ENCODE measurements at places on chromosomes 11 and 22.
A peak's percentile ranks its signal among the peaks of the same experiment; 100 is the strongest.

GRCh38 chr11:24324211-24324610 lies 172.6 kb upstream of the LUZP2 start:
- DNase-seq = no peak

DNA sequence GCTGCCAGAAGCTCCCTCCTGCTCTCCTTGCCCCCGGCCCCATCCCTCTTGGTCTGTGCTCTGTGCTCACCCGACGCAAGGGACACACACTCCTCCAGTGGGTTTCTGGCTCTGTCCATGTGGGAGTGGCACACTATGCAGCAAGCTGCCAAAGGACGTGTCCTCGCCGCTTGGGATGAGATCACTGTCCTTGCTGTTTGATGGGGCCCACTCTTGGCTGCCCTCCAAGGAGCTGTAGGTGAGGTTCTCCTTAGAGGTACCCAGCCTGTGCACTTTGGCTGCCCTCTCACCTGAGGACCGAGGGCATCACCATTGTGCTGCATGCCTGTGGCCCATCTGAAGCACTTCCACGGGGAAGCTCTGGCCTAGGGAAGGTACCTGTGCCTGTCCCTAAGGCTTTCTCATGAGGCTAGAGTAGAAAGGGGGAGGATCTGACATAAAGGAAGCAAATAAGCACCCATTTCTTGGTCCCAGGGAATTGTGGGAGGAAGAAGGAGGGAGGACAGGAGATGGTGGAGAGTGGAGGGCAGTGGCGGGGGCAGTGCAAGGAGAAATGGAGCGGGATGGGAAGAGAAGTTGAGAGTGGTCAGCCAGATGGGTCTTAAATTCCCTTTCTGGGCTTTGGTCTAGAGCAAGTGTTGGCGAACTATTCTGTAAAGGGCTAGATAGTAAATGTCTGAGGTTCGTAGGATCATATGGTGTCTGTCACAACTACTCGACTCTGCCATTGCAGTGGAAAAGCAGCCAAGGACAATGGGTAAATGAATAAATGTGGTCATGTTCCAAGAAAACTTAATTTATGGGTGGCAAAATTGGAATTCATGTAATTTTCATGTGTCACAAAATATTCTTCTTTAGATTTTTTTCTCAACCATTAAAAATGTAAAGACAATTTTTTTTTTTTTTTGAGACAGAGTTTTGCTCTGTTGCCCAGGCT lies 47.0 kb upstream of the AMPD3 start:
- DNase-seq = no peak

DNA sequence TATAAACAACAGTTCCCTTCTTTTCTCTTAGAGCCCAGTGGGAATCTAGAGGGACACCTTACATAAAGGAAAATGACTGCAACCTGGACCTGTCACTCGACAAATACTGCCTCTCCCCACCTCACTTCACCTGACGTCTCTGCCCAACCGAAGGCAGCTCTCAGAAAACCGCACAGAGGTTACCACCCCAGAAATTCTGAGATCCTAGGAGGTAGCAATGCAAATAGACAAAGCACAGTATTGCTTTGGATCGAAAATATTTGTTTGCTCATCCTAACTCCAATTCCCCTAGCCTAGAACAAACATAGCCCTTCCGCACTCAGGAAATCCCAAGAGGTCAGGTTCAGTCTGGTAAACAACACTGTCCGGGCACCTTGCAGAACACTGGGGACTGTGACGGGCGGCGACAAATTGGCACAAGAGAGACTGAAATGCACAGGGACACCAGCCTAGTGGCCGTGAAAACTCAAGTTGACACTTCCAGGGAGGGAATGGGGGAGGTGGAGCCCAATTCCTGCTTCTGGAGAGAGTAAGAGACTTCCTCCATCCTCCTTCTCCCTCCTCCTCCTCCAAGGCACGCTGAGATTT lies 420 bp upstream of the TRIM44 start:
- DNase-seq = peak; percentile 7

DNA sequence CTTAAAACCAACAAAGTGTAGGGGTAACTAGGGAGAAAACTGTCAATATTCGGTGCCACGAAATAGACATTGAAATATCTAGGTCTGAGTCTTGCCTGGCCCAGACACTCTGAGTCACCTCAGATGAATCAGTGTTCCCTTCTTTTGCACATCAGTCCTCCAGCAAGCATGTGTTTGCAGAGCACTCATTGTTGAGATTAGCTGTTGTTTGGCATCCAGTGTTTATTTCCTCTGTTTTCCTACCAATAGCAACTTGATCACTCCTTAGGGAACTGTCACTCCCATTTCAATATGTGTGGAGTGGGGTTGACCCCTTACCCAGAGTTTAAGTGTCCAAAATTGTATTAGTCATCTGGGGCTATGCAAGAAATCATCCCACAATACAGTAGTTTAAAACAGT lies 4.7 kb upstream of the ASCC2 start:
- DNase-seq = no peak

- no peak for DNase-seq
Measured at GRCh38 chr11:63240791-63241379, 2.5 kb downstream of the SLC22A25 start.

DNA sequence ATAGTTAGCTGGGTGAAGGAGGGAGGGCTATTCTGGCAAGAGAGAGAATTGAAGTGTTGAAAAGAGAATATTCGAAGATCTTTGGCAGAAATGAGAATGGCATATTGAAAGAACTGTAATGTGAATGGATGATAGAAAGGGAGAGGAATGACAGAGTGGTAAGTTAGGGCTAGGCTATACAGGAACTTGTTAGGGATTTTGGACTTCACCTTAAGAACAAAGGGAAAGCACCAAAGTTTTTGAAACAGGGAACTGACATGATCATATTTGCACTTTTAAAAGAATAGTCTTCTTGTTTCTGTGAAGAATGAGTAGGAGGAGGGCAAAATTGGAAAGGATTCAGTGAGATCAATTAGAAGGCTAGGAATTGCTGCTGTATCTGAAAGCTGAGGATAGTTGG lies 119.3 kb downstream of the METTL15 start:
- DNase-seq = no peak

- no peak for DNase-seq
Measured at GRCh38 chr11:14070896-14071295, 108.4 kb downstream of the SPON1 start.

DNA sequence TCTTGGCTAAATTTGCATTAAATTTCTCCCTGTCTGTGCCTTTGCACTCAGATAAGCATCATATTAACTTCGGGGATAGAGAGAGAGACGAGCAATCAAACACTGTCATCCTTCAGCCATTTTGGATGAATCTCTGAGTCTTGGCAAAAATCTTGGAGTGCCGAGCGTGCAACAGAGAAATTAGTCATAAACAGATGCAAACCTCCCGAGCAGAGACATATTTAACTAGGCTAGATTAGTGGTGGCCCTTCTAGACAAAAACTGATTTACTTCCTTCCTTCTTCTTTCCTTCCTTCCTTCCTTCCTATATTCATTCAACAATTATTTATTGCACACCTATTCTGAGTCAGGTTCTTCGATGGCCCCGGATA lies 114.4 kb upstream of the BLID start:
- no peak for DNase-seq

- no peak for DNase-seq
Measured at GRCh38 chr11:71263386-71263785, 11.0 kb upstream of the SHANK2 start.

- DNase-seq = no peak
Measured at GRCh38 chr11:121591405-121592033, 138.8 kb upstream of the SORL1-AS1 start.

DNA sequence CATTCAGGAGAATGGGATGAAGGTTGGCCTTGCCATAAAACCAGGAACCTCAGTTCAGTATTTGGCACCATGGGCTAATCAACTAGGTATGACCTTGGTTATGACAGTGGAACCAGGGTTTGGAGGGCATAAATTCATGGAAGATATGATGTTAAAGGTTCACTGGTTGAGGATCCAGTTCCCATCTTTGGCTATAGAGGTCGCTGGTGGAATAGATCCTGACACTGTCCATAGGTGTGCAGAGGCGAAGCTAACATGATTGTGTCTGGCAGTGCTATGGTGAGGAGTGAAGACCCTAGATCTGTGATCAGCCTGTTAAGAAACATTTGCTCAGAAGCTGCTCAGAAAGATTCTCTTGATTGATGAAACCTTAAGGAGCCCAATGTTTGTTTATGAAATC lies 5.7 kb downstream of the NF2 start:
- DNase-seq = no peak

DNA sequence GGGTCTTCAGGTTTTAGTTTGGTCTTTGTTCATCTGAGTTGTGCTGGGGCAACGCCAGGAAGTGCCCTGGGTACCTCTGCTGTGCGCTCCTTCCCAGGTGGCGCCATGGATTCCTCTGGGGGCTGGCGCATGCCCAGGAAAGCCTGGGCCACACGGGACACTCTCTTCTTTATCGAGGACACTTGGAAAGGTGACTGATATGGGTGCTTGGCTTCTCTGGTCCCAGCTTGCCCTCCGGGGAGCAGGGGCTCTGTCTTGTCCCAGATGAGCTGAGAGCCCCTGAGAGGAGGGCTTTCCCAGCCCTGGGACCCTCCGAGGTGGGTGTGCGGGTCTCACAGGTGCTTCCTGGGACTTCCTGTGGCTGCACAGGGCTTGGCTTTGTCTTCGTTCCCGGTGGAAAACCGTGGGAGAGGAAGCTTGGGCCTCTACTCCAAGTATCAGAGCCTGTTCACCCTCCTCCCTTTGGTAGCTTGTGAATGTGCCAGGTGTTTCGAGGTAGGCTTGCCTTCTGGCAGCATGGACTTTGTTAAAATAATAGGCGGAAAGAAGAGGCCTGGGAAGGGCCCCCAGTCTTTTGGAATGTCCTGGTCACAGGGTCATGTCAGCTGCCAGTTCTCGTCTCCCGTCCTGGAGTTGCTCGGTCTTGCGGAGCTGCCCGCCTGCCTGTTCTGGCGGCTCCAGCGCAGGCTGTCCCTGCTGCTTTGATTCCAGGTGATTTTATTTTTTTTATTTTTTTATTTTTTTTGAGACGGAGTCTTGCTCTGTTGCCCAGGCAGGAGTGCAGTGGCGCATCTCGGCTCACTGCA lies 10.1 kb upstream of the NEAT1 start:
- DNase-seq = no peak

- no peak for DNase-seq
Measured at GRCh38 chr11:116990061-116990473, 108.2 kb downstream of the SIK3 start.

DNA sequence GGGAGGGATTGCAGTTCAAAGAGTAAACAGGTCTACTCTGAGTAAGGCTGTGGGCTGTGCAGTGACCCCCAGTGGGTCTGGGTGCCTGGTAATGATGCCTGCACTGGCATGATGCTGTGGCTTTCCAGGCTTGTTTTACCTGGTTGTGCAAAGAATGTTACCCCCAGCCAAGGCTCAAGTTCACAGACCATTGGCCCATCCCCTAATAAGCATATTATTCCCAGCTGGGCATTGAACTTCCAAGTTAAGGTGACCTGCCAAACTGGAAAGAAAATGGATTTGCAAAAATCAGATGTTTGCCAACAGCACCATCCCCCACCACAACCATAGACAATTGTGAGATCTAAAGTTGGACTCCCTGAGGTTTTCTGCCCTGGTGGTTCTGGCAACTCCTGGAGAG lies 7.9 kb upstream of the EHF start:
- no peak for DNase-seq

- DNase-seq = no peak
Measured at GRCh38 chr11:83235825-83236224, 42.3 kb downstream of the ANKRD42 start.

- DNase-seq = no peak
Measured at GRCh38 chr11:405954-406795, 8.6 kb downstream of the SIGIRR start.

DNA sequence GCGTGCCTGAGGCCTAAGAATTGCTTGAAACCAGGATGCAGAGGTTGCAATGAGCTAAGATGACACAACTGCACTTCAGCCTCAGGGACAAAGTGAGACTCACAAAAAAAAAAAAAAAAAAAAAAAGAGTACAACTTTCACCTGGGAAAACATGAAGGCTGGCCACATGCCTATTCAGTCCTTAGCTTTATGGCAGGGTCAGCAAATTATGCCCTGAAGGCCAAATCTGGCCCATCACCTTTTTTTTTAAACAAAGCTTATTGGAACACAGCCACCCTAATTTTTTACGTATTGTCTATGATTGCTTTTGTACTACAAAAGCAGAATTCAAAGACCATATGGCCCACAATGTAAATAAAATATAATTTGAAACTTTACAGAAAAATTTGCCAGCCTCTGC lies 8.2 kb downstream of the FSHB start:
- no peak for DNase-seq

DNA sequence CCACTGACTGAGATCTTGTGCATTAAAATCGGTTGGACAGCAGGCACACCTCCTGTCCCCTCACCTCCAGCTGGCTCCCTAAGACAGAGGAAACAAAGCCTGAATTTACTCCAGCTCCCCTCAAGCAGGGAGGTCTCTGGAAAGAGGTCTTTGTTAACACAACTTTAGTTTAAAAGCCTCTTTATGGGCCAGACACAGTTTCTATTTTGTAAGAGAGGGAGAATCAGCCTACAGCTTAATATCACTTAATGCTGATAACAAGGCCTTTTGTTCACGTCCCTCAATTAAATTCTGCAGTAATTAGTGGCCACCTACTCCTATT lies 36.3 kb downstream of the PLEKHA7 start:
- no peak for DNase-seq

DNA sequence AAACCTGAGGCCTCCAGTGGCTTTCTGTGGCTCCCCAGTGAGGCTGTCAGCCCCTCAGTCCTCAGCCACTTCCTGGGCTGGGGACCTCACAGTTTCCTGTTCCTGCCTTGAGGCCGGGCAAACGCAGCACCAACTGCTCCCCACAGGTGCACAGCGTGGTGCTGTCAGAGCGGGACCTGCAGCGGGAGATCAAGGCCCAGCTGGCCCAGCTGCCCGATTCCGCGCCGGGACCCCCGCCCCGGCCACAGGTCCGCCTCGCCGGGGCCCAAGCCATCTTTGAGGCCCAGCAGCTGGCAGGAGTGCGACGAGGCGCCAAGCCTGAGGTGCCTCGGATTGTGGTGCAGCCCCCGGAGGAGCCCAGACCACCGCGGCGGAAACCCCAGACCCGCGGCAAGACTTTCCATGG lies 5.4 kb downstream of the TBC1D10C start:
- peak; percentile 91 for DNase-seq

- DNase-seq = no peak
Measured at GRCh38 chr11:70725278-70725677, 326.9 kb downstream of the CTTN start.

DNA sequence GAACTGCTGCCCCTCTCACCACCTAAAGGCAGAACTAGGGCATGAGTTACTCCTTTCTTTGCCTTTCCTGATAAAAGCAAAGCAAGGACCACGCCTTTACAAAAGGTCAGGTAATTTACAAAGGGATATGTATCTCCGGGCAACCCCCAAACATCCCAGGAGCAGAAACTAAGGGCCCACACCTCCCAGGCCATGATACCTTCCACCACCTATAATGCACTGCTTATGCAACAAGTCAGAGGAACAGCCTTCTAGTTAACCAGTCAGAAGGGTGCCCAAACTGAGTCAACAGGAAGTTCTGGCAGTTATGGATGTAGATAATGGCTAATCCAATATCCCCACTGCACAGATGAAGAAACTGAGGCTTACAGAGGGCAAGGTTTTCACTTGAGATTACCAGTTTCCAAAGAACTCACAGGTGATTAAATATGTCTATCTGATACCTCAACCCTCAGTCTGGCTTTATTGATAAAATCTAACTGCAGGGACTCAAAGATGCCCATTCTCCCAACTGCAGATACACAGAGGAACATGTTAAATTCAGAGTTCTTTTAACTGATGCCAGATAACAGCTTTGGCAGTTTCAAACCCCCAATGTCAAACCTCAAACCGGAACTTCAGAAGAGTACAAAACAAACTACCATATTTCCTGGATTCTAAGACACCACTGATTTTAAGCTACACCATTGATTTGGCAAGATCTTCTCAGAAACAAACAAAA lies 16.8 kb upstream of the CASTOR1 start:
- DNase-seq = no peak

- no peak for DNase-seq
Measured at GRCh38 chr11:92688416-92688815, 281.0 kb upstream of the MTNR1B start.
